SW 1271 (cell line): ENCODE measurements at places on chromosomes 6 and 20.

DNA sequence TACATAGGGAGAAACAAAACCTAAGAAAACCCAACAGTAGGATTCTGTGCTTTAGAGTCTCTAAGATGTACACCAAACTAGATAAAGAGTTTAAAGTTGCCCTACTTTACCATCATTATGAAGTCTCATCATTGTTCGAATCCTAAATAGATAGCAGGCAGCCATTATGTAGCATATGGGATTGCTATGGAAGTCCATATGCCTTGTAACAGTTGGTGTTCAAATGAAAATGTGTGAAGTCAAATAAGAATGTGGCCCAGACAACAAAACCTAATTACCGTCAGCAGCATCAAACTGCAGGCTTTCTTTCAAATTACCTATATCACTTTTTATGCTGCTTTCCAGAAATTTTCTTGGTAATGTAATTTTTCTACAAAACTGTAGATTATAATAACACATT, 1380.1 kb downstream of the GRIK2 start:
- no peak for DNase-seq

DNA sequence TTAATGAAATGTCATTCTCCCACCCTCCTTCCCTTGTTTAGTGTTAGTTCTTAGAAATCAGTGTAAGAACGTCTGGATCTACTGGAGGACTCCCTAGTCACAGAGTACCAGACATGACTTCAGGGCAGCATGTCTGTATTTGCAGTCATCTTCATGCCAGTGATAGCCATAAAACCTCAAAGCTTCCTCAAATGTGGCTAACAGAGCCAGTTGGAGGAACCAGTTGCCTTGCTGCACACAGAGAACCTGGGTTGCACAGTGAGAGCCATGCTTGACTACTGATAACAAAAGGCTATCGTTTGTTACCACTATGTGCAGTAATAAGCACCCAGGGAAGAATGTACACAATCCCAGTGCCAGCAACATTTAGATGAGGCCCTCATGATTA, 20.1 kb downstream of the NT5E start:
- no peak for DNase-seq

DNA sequence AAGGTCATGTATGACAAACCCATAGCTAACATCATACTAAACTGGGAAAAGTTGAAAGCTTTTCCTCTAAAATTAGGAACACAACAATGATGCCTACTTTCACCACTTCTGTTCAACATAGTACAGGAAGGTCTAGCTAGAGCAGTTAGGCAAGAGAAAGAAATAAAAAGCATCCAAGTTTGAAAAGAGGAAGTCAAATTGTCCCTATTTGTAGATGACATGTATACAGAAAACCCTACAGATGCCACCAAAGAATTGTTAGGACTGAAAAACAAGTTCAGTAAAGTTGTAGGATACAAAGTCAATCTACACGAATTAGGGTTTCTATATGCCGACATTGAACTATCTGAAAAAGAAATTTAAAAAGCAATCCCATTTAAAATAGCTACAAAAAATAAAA, 89.4 kb upstream of the GLP1R start:
- no peak for DNase-seq

- no peak for DNase-seq
Measured at GRCh38 chr6:69570106-69570505, 226.7 kb downstream of the LMBRD1 start.

DNA sequence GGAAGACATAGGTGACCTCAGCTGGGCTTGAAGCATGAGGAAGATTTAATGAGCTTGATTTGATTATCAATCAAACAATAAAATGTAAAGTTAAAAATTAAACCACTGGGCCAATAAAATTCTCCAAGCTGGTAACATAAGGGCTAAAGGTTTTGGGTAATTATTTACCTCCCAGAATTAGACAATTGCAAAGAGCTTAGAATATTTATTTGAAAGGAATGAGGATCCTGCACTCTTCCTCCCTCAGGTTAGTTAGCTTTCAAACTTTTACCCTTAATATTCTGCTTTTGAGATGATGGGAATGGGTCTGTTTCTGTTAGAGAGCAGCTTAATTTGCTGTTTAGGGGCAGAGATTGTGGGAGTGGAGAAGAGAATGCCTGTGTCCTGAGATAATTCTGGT, at the start of gene SLC17A4:
TSS of gene SLC17A4 (plus strand) at position 208 of the 400 bp plus-strand sequence. CDS start 7,221 bp downstream, outside the sequence.
- no peak for DNase-seq

- no peak for DNase-seq
Measured at GRCh38 chr6:104940893-104941728, 15.8 kb upstream of the LIN28B start.

DNA sequence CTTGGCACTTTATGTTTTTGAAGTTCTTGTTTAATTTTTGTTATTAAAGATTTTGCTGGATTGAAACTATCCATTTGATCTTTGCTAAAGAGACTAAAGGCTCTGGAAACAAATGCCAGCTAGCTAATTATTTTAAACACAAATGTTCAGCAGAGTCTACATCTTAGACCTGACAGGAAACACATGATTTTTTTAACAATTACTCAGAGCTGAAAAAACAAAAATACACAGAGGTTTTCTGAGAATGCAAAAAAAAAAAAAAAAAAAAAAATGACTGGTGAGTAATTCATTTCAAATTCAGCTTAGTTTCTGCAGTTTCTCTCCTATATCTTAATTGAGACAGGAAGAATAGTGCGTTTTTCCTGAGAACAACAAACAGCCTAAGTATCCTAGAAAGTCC, 448.0 kb downstream of the TENT5A start:
- no peak for DNase-seq

DNA sequence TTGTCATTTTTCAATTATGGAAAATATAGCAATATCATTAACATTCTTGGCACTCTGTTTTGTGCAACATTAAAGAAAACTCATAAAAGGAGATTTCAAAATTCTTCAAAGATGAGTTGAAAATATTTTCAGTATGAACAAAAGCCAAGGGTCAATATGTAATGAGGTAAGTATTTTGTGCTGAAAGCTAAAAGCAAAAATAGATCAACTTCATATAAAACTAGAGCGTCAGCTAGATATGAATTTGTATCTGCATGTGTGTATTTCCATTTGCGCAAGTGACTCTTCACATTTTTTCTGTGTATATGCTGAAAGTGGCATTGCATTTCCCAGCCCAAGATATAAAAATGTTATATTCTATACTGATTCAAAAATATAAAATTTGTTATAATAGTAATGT, 492.1 kb upstream of the EYS start:
- no peak for DNase-seq

GRCh38 chr6:54559136-54559535, 250.9 kb downstream of the TINAG start:
- DNase-seq = no peak
